Stimulated activated CD8-positive, alpha-beta memory T cell treated with anti-CD3 and anti-CD28 coated beads, Interleukin-2, amount 100 ng/mL, for 1 hour (primary cell): ENCODE measurements at places on chromosomes 5 and 9.

DNA sequence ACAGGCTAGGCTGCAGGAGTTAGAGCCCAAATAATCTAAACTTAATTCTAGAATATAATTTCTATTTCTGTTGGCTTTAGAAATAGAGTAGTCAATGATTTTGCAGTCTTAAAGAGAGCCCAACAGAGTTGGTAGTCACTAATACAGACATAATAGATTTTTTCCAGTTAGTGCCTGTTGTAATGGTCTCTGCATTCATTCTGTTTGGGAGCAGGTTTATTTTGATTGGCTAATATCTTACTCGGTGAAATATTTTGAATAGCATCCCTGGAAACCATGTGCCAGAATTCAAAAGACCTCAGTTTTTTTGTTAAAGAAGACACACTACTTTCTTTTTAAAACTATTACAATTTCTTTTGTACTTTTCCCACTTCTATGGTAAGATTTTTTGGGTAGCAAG lies 107.2 kb downstream of the RASGRF2 start:
- DNase-seq, result no peak

DNA sequence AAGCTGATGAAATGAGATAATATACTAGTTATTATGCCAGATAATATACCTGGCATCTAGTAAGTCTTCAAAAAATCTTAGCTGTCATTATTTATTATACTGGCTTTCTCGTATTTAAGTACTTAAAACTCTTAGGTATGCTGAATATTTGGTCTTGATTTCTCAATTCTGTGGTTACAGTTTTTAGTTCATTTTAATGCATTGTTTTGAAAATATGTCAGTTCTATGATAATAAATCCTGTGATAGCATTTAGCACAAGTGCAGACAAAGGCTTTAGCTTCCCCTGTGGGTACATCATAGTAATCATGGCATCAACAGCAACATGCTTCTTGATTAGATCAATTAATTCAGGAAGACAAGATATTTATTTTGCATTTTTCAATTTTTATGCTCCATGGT lies 133.0 kb downstream of the SMC2 start:
- no peak for DNase-seq

DNA sequence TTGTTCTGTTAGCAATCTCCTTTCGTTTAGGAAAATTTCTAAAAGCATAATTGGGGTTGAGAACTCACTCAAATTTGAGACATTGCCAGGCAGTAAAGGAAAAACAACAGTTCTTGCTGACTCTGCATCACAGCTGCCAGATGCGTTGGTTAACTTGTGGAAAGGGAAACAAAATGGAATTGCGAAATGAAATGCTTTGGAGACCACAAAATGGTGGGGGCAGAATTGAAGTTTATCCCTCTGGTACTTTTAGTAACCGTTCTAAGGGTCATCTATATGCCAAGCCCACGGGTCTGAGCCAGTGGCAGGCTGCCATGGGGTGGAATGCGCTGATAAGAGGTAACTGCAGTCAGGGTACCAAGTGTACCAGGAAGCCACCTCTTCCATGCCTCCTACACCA lies 28.6 kb upstream of the SELENOP start:
- DNase-seq, result no peak

- DNase-seq, result no peak
These were observed 622.7 kb upstream of the CDH18 start for GRCh38 chr5:20610681-20611080.

DNA sequence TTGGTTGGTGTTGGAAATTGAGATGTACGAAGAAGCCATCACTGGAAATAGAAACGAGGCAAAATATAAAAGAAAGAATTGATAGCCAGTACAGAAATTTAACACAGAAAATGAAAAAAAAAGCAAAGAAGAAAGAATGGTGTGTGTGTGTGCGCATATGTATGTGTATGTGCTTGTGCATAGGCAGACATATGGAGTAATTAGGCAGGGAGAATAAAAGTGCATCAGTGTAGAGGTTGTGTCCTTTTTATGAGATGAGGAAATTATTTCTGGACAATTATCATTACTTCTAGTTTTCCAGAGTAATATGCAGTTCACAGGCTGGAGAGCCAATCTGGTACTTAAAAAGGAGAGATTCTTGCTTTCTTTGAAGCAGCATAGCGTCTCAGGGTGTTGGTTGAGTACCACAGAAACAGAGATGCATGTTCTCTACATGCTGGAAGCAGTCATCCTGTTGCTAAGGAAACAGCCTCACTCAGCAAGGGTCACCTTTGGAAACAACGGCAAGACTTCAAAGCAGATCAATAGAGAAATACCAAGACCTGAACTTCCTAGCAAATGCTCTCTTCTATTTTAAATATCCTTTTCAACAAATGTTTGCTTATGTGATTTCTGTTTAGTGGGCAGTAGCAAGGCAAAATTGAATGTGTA lies 172.7 kb downstream of the TAF11L14 start:
- no peak for DNase-seq

GRCh38 chr9:128863647-128864046 lies 18.1 kb downstream of the KYAT1 start:
- peak; percentile 75 for DNase-seq

DNA sequence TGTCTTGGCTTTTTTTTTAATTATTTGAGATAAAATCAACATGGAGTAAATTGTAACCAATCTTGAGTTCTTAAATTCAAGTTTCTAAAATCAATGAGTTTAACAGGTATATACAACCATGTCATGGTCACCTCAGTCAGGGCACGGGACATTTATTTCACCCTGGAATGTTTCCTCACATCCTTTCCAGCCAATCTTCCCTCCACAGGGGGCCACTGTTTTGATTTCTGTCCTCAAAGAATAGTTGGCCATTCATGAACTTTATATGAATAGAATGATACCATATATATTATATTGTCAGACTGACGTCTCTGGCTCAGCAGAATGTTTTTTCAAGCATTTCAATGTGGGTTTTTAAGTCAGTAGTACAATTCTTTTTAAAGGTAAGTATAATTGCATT lies 806 bp downstream of the ZNF474 start:
- DNase-seq, result no peak

DNA sequence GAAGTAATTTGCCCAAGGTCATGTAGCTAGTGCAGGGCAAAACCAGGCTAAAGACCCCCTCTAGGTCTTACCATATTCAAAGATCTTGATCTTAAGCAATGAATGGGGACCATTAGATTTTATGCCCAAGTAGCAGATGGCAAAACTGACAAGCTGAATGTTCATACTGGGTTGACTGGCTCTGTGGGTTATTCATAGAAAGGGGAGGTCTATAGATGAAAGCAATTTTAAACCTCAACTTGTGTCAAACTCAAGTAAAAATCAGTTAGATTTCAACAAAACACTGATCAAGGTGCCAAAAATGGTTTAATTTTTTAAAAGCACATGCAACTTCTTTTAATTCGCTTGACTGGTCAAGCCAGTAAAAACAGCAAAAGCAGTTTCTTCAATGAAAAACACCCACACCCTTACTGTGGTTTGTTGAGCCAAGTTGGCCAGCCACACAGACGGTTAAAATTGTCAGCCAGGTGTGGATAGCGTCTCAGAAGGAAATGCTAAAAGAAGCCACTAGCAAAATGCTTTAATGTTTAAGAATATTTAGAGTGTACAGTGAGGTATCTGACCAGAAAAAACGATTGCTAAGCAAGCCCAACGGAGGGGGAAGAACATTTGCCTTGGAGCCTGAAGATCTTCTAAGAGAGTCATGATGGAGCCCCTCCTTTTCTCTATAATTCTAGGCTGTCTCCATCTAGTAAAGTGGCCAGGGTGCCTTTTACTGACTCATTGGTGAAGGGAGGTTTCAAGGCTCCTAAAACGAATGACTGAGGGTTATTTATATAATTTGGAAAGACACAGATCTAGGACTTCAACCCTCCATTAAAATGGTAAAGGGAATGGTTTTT lies 539.6 kb upstream of the CLINT1 start:
- no peak for DNase-seq

DNA sequence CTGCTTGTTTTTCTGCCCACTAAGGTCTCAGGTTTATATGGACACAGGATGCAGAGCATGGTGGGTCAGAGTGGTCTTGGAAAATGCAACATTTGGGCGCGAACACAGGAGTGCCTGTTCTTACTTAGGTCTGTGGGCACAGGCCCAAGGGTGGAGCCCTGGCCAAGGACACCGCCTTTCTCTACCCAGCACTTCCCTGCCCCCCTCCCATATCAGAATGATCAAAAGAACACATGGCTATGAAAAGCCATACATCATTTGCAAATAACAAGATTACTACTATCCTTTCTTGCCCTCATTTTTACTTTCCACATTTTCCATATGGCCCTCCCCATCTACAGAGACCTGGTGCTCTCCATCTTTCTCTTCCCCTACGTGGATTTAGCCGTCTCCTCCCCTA lies 162.2 kb downstream of the ENC1 start:
- DNase-seq, result no peak

DNA sequence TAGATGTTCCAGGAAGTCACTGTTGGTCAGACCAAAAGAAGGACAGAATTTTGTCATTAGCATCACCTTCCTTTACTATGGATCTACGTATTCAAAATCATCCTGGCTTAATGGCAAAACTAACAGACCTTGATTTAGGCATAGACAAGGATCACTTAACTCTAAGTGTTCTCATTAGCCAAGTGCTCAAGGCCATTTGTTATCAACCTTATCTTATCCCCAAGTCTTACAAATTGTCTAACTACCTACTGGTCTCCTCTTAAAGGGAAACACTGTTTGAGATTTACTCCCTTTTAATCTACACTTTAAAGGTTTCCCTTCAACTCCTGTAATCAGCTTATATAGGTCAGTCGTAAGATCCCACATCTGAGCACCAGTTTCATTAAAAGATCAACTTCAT lies 1197.5 kb upstream of the C9orf72 start:
- DNase-seq, result no peak

DNA sequence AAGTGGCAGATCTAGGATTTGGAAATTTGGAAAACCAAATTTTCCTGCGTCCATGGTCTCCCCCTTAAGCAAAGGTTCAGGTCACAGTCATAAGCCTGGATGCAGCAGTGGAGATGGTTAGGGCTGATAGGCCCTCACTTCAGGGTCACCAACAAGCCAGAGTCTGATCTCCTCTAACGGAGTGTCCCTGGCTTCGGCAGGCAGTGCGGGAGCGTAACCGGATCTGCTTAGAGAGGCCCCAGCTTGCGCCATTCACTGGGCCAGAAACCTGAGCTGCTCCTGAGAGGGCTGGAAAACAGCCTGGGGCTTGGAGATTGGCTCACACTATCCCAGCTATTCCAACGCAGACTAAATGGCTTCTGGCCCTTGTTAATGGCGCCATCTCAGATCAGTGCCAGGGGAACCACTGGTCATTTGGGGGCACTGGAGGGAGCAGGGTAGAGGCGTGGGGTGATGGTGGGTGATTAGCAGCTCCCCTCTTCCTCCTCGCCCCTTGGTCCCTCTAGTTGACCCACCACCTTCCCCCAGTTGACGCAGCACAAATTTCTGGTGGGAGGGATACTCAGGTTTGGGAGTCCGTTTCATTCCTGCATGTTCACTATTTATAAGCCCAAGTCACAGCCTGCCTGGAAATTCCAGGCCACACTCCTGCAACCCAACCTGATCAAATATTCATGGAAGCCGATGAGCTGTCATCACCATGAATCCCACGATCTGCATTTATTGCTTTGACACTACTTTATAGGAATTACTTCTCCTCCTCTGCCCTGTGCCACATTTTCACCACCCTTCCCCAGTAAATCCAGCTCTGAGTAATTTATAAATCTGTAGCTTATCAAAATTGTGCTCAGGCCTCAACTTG lies 134.6 kb upstream of the CPEB4 start:
- no peak for DNase-seq
